Lung (tissue), 17 donors: ENCODE measurements at places on chromosomes 12 and 14. TPM values are rescaled to one million over a fixed set of nuclear protein-coding genes. Genes with fewer than 3 reads are reported as not detected.
A peak's percentile ranks its signal among the peaks of the same experiment; 100 is the strongest.

The GPRC5A gene
- total RNA-seq: 212 TPM

The FAM186B gene
- total RNA-seq: 0.54 TPM

The MYH6 gene
- total RNA-seq: not detected

The ARG2 gene
- 5.9 TPM for total RNA-seq

DNA sequence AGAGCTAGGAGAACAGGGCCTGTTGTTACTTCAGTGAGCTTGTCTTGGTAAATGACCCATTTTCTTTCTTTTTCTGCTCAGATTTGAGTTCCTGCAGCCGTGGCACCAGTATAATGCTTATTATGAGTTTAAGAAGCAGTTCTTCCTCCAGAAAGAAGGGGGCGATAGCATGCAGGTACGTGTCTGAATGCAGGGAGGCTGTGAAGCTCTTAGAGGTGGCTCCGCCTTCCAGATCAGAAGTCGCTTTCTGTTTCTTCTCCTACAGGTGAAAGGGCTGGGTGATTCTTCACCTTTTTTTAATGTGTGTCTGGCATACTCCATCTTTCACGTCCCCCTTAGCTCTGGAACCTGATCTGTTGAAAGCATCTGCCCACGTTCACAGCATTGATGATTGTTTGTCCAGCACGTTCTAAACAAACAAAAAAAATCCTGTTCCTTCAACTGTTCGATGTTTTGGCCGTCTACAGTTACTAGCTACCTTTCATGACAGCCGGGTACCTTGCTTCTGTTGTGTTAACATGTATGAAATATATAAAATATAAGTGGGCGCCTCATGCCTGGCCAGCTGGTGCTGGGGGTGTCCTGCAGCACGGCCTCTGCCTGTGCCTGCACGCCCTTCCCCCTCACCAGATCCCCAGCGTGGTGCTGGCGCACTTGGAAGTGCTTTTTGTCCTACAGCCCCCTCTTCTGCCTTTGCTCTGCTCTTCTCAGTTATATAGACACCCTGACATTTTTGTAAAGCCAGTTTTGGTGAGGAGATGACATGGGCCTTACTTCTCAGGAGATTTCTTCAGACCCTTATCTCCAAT is 44.6 kb downstream of the SFSWAP start:
- no peaks in the 10 kb centered on the region for H3K4me1 ChIP-seq
- H3K36me3 ChIP-seq: peaks cover 27% of the 10 kb centered on the region
- H3K27ac ChIP-seq: no peak overlapping the region
- no peaks in the 10 kb centered on the region for H3K27me3 ChIP-seq
- no peak for DNase-seq

GRCh38 chr12:48824905-48825304 is 6.6 kb downstream of the CACNB3 start:
- no peaks in the 10 kb centered on the region for H3K27me3 ChIP-seq
- no peak for DNase-seq
- peaks cover 28% of the 10 kb centered on the region for H3K36me3 ChIP-seq

DNA sequence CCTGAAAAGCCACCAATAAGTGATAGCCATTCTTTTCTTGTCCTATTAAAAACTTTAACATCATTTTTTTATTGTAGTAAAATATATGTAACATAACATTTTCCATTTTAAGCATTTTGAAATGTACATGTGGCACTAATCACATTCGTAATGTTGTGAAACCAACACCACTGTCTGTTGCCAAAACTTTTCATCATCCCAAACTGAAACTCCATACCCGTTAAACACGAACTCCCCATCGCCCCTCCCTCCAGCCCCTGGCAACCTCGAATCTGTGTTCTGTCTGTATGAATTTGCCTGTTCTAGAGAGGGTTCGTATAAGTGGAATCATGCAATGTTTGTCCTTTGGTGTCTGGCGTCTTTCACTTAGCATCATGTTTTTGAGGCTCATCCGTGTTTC is 75.9 kb downstream of the CCDC92 start:
- DNase-seq: peak; percentile 59
- no peaks in the 10 kb centered on the region for H3K27me3 ChIP-seq
- H3K36me3 ChIP-seq: no peaks in the 10 kb centered on the region
- no peak overlapping the region for H3K4me3 ChIP-seq
- no peaks in the 10 kb centered on the region for H3K4me1 ChIP-seq
- H3K27ac ChIP-seq: no peak overlapping the region

GRCh38 chr12:49020441-49020840 is 1.9 kb upstream of the PRKAG1 start:
- no peak for DNase-seq
- H3K36me3 ChIP-seq: peaks cover 37% of the 10 kb centered on the region
- peaks cover 14% of the 10 kb centered on the region for H3K4me1 ChIP-seq
- H3K27ac ChIP-seq: no peak overlapping the region
- H3K27me3 ChIP-seq: no peaks in the 10 kb centered on the region
- no peak overlapping the region for H3K4me3 ChIP-seq

- H3K27me3 ChIP-seq: no peaks in the 10 kb centered on the region
- H3K4me1 ChIP-seq: no peaks in the 10 kb centered on the region
- no peak overlapping the region for H3K4me3 ChIP-seq
- no peaks in the 10 kb centered on the region for H3K36me3 ChIP-seq
- no peak for DNase-seq
Measured at GRCh38 chr14:85300107-85300506, 229.8 kb upstream of the FLRT2 start.

- no peaks in the 10 kb centered on the region for H3K27me3 ChIP-seq
- no peaks in the 10 kb centered on the region for H3K4me1 ChIP-seq
- H3K27ac ChIP-seq: no peak overlapping the region
- H3K36me3 ChIP-seq: no peaks in the 10 kb centered on the region
- DNase-seq: no peak
- H3K4me3 ChIP-seq: no peak overlapping the region
Measured at GRCh38 chr12:97960741-97961608, 498.4 kb downstream of the RMST start.
